ENCODE measurements at places on chromosomes 7 and 10. TPM values are rescaled to one million over a fixed set of nuclear protein-coding genes. Genes with fewer than 3 reads are reported as not detected.

- peaks cover 6% of the 10 kb centered on the region for H3K27me3 ChIP-seq
- no peak overlapping the region for H3K27ac ChIP-seq
- H3K4me1 ChIP-seq = no peaks in the 10 kb centered on the region
- H3K4me3 ChIP-seq = no peak overlapping the region
- no peaks in the 10 kb centered on the region for H3K36me3 ChIP-seq
Observed at GRCh38 chr10:75682649-75683557, 251.5 kb downstream of the LRMDA start.

DNA sequence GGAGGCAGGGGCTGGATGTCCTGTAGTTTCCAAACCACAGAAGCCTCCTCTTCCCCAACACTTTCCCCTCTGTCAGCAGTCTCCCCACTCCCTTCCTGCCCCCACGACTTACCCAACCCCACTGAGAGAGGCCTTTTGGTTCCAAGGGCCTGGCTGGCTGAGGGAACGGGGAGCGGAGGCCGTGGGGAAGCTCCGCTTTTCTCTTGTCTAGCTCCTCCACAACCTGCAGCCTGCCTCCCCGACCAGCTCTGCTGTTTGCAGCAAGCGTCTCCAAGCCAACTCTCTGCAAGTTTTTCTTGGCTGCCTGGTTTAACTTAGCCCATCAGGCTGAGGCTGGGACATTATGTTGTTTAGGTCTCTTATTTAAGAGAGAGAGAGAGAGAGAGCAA, 126.8 kb downstream of the NEURL1 start:
- H3K27ac ChIP-seq = no peak overlapping the region
- DNase-seq = no peak
- no peaks in the 10 kb centered on the region for H3K27me3 ChIP-seq
- no peaks in the 10 kb centered on the region for H3K4me1 ChIP-seq
- no peak overlapping the region for H3K4me3 ChIP-seq
- peaks cover 1% of the 10 kb centered on the region for H3K36me3 ChIP-seq

The VPS26A gene
- 27.9 TPM for total RNA-seq

GRCh38 chr10:112308125-112308502, 24.9 kb downstream of the TECTB start:
- H3K4me1 ChIP-seq = no peaks in the 10 kb centered on the region
- peaks cover 22% of the 10 kb centered on the region for H3K27me3 ChIP-seq
- no peak overlapping the region for H3K4me3 ChIP-seq
- no peak overlapping the region for H3K27ac ChIP-seq

The JCAD gene
- not detected for total RNA-seq

The OR2A7 gene
- total RNA-seq = 1.2 TPM

DNA sequence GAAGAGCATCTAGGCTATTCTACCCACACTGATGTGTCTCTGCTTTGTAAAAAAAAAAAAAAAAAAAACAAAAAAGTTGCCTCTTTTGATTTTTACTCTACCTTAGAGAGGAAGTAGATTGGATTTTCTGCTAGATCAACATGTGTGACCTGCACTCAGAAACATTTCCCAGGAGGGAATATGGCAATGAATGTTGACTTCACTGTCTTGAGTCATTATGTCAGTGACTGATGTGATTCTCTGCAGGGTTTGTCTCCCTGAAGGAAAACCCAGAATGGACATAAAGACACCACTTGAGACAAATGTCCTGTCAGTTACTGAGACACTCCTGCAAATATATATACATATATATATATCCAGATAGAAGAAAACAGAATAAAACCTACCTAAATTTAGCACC, 370.3 kb downstream of the BMPER start:
- DNase-seq = no peak
- no peaks in the 10 kb centered on the region for H3K36me3 ChIP-seq
- H3K4me3 ChIP-seq = no peak overlapping the region
- H3K4me1 ChIP-seq = no peaks in the 10 kb centered on the region
- no peaks in the 10 kb centered on the region for H3K27me3 ChIP-seq
- H3K27ac ChIP-seq = no peak overlapping the region

DNA sequence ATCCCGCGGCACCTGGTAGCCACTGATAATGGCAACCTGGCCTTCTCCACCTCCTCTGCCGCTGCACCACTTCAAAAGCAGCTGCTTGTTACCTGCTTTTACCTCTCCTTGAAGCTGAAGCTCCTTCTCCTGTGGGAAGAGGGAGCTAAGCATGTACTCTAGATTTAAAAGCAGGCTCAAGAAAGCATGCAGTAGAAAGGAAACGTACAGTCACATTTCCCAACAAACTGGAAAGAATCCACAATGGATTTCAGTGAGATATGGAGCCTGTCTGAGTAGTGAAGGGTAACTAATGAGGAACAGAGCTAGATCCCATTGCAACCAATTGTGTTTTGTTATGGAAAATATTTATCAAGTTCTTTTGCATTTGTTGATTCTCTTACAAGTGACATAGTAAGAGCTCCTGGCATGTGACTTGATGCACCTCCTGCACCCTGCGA, 457.4 kb upstream of the GALNT17 start:
- H3K4me3 ChIP-seq = no peak overlapping the region
- H3K4me1 ChIP-seq = peaks cover 8% of the 10 kb centered on the region
- H3K27ac ChIP-seq = no peak overlapping the region
- no peaks in the 10 kb centered on the region for H3K36me3 ChIP-seq

GRCh38 chr7:156793334-156793733, 99.6 kb downstream of the LMBR1 start:
- peaks cover 11% of the 10 kb centered on the region for H3K36me3 ChIP-seq
- H3K4me1 ChIP-seq = no peaks in the 10 kb centered on the region
- H3K27me3 ChIP-seq = no peaks in the 10 kb centered on the region
- H3K27ac ChIP-seq = no peak overlapping the region
- H3K4me3 ChIP-seq = no peak overlapping the region
- no peak for DNase-seq
